ENCODE measurements at places on chromosomes 13 and 19.
A peak's percentile ranks its signal among the peaks of the same experiment; 100 is the strongest.

DNA sequence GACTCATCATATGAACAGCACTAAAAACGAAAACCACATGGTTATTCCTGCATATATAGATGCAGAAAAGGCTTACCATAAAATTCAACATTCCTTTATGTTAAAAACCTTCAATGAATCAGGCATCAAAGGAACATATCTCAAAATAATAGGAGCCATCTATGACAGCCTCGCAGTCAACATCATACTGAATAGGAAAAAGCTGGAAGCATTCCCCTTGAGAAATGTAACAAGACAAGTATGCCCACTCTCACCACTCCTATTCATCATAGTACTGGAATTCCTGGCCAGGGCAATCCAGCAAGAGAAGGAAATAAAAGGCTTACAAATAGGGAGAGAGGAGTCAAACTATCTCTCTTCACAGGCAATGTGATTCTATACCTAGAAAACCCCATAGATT is 179.6 kb upstream of the HTR2A start:
- DNase-seq: no peak

DNA sequence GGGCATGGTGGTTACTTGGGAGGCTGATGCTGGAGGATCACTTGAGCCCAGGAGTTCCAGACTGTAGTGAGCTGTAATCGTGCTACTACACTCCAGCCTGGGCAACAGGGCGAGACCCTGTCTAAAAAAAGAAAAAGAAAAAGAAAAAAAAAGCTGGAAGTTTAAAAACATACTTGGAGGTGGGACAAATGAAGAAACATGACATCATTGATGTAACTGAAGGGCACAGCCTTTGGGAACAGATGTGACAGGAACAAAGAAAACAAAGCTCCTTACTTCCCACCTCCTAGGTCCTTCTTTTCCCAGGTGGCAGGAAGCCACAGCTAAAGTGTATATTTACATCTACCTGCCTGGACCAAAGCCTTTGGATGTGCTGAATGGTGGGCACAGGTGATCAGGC is 1.9 kb downstream of the PEX11G start:
- DNase-seq: no peak

- no peak for DNase-seq
These were observed 8.9 kb upstream of the TRPC4 start for GRCh38 chr13:37878496-37878895.

DNA sequence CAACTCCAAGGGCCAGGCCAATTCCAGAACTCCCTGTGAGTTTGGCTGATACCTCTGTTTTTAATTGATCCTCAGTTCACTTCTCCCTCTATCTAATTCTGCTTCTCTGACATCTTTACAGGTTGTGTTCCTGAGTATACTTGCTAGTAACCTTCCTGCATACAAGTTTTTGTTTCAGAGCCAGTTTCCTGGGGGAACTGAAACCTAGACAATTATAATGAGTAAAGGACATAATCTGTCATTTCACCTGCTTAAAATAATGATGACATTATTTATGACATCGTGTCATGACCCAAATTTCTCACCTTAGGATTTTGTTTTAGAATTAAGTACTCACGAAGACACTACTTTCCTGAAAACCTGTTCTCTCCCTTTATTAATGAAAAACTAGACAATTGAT is 12.5 kb upstream of the MYCBP2 start:
- DNase-seq: no peak

DNA sequence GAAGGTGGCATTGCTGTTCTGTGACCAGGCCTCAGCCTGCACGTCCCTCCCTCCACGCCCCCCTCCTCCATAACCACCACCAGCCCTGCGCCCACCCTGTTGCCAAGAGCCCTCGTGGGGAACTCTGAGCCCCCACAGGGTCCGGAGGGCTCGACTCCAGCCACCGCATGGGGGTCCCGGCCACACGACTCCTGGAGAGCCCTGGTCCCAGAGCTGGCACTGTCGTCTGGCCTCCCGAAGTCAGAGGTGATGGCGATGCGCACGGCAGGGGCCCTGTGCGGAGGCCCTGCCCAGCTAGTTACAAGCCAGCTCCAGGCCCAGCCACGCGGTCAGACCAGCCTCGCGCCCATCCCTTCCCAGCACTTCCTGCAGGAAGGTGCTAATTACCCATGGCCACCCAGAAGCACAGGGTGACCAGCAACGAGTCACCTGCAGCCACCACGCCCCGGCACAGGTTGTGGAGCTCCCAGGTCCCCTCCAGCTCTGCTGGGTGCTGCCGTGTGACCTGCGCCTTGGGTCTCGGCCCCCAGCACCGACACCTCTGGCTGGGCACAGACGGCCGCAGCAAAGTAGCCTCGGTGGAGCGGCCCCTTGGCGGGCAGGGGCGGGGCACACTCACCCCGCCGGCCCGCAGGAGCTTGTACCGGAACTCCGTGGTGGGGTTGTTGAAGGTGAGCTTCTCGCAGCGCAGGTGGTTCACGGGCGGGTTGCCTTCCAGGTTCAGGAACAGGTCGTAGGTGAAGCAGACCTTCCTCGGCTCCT is 49.6 kb downstream of the MLLT1 start:
- no peak for DNase-seq

DNA sequence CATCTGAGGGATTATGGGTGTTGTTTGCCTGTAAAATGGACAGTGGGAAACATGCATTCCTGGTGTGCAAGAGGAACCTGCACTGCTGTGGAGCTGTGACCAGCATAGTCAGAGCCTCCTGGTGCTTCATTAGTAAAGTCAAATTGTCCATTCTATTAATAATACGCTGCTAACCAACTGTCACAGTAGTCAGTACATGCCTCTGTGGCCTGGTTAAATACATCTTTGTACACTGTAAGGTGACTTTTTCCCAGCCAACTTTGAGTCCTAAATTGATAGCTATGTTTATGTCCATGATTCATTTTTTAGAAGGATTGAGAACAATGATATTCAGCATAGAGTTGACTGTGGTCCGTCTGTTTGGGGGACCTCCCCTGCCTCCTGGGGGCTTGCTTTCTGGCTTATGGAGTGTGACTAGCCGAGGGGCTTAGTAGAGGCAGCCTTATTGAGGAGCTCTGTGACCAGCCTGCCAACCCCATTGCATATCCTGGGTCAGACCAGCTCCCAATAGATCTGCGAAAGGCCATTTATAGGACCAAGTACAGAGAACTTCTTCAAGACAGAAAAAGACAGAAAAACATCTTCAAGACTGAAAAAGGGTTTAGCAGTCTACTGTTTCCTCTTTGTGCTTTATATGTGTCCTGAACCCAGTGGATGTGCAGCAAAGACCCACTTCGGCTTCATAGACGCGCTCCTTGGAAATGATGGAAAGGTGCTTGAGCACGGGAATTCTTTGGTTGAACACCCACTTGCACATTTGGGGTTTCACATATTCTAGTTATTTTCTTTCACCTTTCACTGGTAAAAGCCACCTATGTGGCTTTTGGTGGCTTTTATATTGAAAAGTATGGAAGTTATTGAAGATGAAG is 4.3 kb downstream of the GPR183 start:
- no peak for DNase-seq

DNA sequence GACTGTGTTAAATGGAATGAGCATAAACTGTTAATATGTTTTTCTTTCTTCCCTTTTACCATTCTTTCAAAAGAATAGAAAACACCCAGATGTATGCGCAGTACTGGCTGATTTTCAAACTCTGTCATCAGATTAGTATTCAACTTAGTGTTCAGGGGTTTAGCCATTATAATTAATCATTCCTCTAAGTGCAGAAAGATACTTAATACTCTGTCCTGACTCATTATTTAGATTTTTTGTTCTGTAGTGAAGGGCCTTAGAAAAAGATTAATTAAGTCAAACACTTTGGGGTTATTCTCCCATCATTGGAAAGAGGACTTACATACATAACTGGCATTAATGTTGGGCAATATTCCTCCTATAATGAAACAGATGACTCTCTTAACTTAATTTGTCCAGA is 1316.7 kb upstream of the SLC10A2 start:
- no peak for DNase-seq

DNA sequence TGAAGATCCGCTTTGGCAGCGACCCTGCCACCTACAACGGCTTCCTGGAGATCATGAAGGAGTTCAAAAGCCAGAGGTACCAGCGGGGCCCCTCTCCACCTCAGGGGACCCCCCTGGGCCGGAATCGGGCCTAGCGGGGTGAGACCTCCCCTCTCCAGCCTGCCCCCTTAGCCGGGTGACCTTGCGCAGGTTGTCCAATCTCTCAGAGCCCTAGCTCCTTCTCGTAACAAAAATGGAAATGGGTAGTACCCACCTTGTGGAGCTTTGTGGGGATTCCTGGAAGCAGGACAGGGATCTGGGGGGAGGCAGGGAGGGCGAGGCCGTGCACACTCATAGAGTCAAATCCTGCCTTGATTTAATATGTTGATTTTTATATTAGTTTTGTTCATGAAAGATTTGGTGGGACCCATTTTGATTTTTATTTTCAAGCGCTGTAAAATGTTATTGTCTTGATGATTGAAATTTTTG is 658 bp downstream of the SIN3B start:
- DNase-seq: no peak

DNA sequence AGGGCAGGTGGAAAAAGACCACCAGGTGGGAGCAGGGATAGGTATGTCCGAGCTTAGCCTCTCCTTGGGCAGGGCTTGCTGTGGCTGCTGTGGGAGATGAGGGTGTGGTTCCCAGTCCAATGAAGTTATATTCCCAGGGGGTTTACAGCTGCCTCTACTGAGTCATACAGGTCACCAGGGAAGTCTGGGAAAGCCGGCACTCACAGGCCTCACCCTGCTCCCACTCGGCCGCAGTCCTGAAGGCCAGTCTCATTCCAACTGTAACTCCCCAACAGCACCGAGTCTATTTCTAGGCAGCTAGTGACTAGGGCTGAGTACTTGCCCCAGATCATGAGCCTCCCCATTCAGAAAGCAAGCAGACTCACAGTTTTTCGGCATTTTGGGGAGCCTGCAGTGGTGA is 77.1 kb downstream of the FNDC3A start:
- no peak for DNase-seq

GRCh38 chr19:44748426-44749254 is at the start of gene BCL3:
Gene BCL3 (plus strand): TSS chr19:44748708. CDS start chr19:44748791, 83 bp downstream.
- peak; percentile 56 for DNase-seq

- no peak for DNase-seq
These were observed 72.8 kb upstream of the SPATA13 start for GRCh38 chr13:24087605-24088225.

GRCh38 chr19:42290523-42291434 is 11.2 kb upstream of the PRR19 start:
- peak; percentile 27 for DNase-seq

DNA sequence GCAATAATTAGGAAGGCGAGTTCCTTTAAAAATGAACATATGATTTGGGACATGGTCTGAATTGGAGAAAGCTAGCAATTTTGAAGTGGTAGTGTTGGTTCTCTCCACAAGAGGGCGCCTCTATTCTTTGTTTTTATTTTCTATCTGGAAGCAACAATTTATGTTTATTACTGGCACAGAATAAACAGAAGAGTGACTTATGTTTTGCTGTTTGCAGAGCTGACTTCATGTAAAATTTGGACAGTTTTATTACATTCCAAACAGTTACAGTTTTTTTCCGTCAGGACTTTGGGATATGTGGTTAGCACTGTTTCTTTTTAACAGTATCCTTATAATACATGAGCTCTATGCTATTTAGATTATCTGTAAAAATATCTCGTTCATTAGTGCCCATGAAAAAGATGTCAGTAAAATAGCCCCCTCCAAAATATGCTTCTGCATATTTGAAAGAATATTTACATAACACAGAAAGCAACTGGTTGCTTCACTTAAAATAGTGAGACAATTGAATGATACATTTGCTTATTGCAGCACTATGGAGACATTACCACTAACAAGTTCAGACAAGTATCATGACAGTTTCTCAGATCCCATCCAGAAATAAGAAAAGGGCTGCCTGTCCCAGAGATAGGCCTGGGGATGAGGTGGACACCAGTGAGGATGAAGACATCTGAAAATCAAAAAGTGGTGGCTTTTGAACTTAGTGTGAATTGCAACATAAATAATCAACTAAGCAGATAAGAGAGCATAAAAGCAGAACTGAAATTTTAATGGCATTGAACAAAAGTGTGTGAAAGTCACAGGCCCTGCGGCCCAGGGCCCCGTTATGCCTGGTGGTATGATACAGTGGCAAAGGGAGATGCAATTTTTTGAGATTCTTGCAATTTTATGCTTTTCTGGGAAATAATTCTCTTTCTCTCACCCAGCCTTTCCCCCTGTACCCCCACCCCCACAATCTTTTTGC is 32.3 kb upstream of the FGF9 start:
- no peak for DNase-seq

GRCh38 chr13:43136920-43137575 is 113.7 kb downstream of the DNAJC15 start:
- no peak for DNase-seq

DNA sequence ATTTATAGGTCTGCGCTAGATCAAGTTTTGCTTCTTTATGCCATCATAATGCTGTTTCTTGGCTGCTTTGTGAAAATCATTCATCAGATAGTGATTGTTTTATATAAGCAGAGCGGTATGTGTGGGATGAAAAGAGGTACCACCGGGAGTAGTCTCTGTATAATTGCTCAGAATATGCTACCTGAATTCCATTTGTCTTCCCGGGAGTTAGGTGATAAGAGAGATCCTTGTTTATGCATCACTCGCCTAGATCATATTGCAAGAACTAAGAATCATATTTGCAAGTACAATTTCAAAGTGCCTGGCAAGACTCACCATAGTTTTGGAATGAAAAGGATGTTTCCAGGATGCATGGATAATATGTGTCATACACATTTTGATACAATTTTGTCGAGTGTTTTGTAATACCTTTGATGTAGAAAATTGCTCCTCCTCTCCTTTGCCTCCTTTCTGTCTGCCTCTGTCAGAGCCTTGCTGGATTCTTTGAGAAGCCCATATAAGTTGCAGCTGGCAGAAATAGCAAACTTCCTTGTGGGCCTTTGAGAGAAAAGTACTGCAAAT is 1306.0 kb upstream of the SLC10A2 start:
- no peak for DNase-seq

- no peak for DNase-seq
These were observed 49.9 kb downstream of the KCTD12 start for GRCh38 chr13:76836311-76836710.

DNA sequence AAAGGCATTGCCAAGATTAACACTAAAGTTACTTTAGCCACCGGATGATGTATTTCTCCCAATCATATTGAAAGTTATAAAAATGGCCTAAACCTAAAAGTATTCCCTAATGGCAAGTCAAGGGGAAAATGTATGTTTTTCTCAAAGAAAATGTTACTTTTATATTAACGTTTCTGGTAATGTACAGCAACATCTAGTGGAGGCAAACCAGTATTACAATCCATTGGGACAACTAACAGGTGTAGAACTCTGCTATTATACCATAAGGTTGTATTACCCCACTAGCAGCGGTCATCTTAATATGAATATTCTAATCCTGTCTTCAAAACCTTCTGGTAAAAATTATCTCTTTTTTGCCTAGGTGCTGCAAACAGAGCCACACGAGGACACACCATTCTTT is 69.2 kb downstream of the ZNF100 start:
- no peak for DNase-seq
